ENCODE measurements at places on chromosomes 4 and X.

- no peak for DNase-seq
Measured at GRCh38 chrX:69231903-69232302, 66.7 kb upstream of the PJA1 start.

GRCh38 chrX:82945332-82945731 is 562.8 kb upstream of the POU3F4 start:
- DNase-seq, result no peak

DNA sequence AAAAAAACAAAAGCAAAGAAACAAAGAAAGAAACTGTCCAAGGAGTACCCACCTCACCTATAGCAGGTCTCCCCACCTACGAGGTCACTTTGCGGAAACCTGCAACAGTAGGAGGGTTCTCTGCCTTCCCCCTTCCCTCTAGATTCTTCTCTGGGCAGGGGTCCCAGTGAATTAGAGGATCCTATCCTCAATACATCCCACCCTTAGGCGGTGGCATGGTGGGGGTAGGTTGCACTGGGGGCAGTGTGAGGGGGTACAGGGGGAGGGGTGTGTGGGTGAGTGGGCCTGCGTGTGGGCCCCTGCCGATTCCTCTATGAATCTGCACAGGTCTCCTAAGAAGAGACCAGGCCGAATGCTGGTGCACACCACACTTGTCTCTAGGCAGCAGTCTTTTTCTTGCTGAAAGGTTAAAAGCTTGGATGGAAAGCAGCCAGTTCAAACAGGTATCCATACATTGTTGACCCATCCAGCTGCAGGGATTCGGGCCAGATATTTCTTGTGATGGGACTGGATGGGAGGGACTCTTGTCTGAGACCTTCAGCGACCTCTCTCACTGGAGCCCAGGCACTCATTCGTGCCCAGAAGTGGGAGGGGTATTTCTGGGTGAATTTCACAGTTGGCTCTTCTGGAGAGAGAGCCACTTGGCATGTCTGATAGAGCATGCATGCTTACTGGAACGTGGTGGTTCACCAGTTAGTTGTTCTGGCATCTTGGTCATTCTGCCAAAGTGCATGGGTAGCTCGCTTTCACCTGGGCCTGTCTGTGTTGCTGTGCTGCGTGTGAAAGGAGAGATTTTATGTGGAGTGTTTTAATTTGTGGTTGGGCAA is 65.6 kb downstream of the NBDY start:
- no peak for DNase-seq

DNA sequence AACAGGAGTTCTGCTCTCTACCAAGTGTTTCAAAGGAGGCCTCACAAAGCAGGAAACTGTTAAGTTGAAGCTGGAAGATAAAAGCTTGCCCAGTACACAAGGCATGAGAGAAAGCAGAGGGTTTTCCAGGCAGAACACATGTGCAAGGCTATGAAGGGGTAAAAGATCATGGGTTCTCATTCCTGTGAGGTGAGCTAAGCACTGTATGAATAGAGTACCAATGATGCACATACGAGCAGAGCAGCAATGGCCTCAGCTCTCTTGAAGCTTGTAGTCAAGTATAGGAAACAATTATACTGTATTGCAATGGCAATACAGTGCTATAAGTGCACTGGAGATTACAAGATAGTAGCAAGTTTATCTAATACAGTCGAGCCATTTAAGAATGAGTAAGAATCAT is 18.0 kb downstream of the TTC29 start:
- DNase-seq, result no peak

GRCh38 chrX:2928583-2929434 is at the start of gene ARSD:
TSS of gene ARSD (minus strand) at chrX:2929339. CDS start at chrX:2929275, 64 bp downstream.
- no peak for DNase-seq

DNA sequence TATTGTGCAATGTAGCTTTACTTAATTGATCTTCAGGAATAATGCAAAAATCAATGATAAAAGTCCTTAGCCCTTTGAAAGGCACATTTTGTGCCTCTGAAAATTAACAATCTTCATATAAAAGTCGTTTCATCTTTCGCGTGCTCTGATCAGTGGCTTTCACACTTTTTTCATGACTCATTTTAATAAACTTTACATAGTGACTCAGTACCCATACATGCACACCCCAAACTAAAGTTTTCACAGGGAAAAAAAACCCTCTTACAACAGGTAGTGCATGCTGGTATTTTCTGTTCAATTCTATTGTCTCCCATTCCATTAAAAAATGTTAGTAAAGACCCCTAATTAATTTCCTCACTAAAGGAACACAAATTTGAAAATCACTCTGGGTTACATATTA is 21.5 kb downstream of the RWDD4 start:
- no peak for DNase-seq

DNA sequence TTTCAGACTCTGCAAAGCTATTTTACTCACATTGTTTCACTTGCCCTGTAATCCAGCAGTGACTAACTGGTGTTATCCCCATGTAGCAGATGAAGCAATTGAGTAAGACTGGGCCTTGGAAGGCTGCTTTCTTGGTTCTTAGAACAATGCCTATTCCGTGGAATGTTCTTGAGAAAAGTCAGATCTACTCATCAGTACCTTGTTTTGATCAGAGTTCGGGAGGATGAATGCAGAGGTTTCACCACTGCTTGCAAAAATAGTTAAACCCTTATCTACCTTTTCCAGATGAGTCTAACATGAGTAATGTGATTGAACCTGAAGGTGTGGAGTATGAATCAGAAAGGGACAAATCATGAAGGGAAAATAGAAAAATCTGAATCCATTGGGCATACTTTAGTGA is 1.8 kb downstream of the MAOB start:
- DNase-seq, result no peak

GRCh38 chr4:1763550-1764080 is 29.5 kb upstream of the FGFR3 start:
- no peak for DNase-seq

- no peak for DNase-seq
Measured at GRCh38 chr4:152677117-152677516, 2.7 kb downstream of the TMEM154 start.

- DNase-seq, result no peak
Measured at GRCh38 chrX:12497832-12498591, 293.2 kb upstream of the PRPS2 start.

DNA sequence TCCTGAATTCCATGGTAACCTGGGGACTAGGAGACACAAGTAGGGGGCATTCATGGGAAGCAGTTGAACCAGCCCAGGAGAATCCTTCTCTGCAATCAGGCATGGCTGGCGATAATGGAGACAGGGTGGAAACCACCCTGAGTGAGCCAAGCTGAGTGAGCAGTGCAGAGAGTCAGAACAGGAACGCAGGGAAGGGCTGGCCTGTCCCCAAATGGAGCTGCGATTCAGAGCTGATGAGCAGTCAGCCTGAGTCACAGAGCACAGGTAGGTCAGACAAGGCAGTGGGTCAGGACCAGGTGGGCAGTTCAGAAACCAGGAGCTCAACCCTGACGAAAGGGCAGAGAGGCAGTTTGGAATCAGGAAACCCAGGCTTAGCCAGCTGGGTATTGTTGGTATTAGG is 129.0 kb downstream of the BTC start:
- DNase-seq, result no peak

All from activated CD4-positive, alpha-beta T cell treated with anti-CD3 and anti-CD28 coated beads, Interleukin-2, amount 50 U/mL, for 4 hours (primary cell).